Natural killer cell treated with Interleukin-12 subunit alpha and Interleukin-12 subunit beta and Interleukin-15 and Interleukin-18, amount 100 ng/mL, for 72 hours (primary cell): ENCODE measurements at places on chromosomes 1 and 21.

- H3K27me3 ChIP-seq, result no peaks in the 10 kb centered on the region
- peaks cover 31% of the 10 kb centered on the region for H3K4me1 ChIP-seq
- no peak for DNase-seq
- H3K36me3 ChIP-seq, result peaks cover 4% of the 10 kb centered on the region
These were observed 68.5 kb downstream of the FOXJ3 start for GRCh38 chr1:42266253-42267135.

GRCh38 chr1:210448297-210448892, 119.7 kb downstream of the HHAT start:
- H3K27ac ChIP-seq, result no peak overlapping the region
- no peaks in the 10 kb centered on the region for H3K4me1 ChIP-seq
- H3K4me3 ChIP-seq, result no peak overlapping the region
- H3K27me3 ChIP-seq, result peaks cover 6% of the 10 kb centered on the region
- DNase-seq, result no peak
- H3K36me3 ChIP-seq, result no peaks in the 10 kb centered on the region

DNA sequence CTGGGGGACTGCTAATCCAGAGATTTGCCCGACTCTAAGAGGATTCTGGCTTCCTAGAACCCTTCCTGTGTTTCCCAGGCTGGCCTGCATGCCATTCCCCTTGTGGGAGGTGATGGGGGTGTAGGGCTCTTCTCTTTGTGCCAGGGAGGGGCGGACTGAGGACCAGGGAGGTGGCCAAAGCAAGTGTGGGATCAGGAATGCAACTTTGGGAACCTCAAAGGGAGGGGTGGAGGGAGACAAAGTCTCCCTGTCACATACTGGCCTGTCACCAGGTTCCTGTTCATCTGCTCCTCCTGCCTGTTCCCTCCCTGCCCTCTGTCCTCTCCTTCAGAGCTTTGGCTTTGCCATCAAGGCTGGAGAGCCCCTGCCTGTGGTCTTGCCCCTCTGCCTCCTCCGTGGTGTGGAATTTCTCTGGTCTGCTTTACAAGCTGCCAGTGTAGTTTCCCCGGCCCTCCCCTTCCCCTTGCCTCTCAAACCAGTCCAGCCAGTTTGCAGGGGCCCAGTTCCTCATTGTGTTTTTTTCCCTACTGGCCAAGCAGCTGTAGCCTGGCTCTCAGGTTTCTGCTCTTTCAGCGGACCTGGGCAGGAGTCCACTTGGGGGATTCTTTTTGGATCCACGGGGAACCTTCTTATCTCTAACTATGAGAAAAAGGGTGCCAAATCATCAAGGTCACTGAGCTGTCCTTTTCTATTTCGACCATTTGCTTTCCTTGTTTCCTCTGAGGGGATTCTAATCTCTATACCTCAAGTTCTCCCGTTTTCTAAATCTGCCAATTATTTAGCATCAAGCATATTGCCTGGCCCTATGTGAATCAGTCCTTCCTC, 1.8 kb downstream of the CGN start:
- DNase-seq, result no peak
- H3K4me1 ChIP-seq, result peaks cover 12% of the 10 kb centered on the region
- peak overlapping the region; percentile 16 for H3K4me3 ChIP-seq

DNA sequence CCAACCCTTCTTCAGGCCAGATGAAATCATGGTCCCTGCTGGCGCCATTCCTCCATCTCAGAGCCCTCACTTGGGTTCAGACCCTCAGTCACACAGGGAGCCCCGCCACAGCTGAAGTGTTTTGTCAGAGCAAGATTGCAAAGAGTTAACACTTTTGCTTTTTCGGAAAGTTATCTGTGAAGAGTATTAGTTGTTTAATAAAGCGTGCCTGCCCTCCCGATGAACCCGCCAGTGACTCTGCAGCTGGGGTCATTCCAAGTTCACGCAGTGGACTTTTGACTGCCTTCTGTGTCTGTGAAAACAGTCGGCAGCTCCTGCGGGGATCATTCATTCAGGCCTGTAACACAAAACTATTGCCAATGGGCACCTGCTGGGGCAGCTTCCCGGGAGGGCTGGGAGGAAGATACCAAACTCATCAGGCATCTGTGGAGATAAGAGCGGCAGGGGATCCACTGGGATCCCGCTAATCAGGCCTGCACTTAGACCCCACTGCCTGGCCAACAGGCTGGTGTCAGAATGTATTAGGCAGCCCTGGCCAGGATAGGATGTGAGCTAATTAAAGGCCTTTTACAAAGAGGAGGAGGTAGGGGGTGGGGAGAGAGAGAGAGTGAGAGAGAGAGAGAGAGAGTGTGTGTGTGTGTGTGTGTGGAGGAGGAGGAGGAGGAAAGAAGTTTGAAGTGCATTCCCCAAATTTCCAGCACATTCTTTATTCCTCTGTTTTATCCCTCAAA, 184.5 kb downstream of the DHRS3 start:
- peak overlapping the region; percentile 96 for H3K4me3 ChIP-seq
- H3K4me1 ChIP-seq, result peaks cover 66% of the 10 kb centered on the region
- no peak for DNase-seq
- H3K27me3 ChIP-seq, result no peaks in the 10 kb centered on the region
- H3K36me3 ChIP-seq, result peaks cover 4% of the 10 kb centered on the region

GRCh38 chr1:59504276-59504675, 207.4 kb downstream of the FGGY start:
- no peak overlapping the region for H3K4me3 ChIP-seq
- peaks cover 4% of the 10 kb centered on the region for H3K27me3 ChIP-seq
- DNase-seq, result no peak
- no peaks in the 10 kb centered on the region for H3K4me1 ChIP-seq
- no peaks in the 10 kb centered on the region for H3K36me3 ChIP-seq

DNA sequence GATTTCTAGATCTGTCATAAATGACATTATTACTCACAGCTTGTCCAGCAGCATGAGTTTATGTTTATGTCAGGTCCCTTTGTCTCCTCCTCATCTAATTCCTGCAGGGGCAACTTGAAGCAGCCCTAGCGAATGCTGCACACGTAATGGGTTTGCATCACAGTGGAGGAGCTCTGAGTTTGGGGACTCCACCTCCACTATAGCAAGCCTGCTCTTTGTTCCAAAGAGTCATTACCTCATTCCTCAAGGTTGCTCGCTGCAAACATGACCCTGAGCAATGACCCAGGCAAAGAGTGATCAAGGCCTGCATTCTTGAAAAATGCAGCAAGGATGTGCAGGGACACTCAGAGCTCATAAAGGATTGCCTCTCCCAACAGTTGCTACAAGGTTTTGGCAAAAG, 261.9 kb downstream of the HHIPL2 start:
- peaks cover 13% of the 10 kb centered on the region for H3K27me3 ChIP-seq
- no peaks in the 10 kb centered on the region for H3K36me3 ChIP-seq
- no peak for DNase-seq
- H3K4me3 ChIP-seq, result no peak overlapping the region
- no peak overlapping the region for H3K27ac ChIP-seq

- H3K4me3 ChIP-seq, result peak overlapping the region; percentile 78
- peak overlapping the region; percentile 92 for H3K27ac ChIP-seq
- peak; percentile 68 for DNase-seq
These were observed 21.0 kb upstream of the RAP1A start for GRCh38 chr1:111598544-111598943.

- no peak overlapping the region for H3K27ac ChIP-seq
- no peak overlapping the region for H3K4me3 ChIP-seq
- no peak for DNase-seq
- no peaks in the 10 kb centered on the region for H3K4me1 ChIP-seq
- no peaks in the 10 kb centered on the region for H3K27me3 ChIP-seq
These were observed 21.1 kb downstream of the WDR47 start for GRCh38 chr1:109020693-109021257.

- H3K27me3 ChIP-seq, result peaks cover 40% of the 10 kb centered on the region
- no peak overlapping the region for H3K27ac ChIP-seq
- no peak for DNase-seq
- no peaks in the 10 kb centered on the region for H3K36me3 ChIP-seq
These were observed 6.9 kb downstream of the SERTAD4 start for GRCh38 chr1:210239349-210240111.

- H3K27me3 ChIP-seq, result no peaks in the 10 kb centered on the region
- peaks cover 17% of the 10 kb centered on the region for H3K4me1 ChIP-seq
- H3K36me3 ChIP-seq, result no peaks in the 10 kb centered on the region
- no peak overlapping the region for H3K4me3 ChIP-seq
- H3K27ac ChIP-seq, result peak overlapping the region; percentile 42
These were observed 103.2 kb downstream of the HLCS start for GRCh38 chr21:36863260-36863659.

- no peak overlapping the region for H3K4me3 ChIP-seq
- H3K4me1 ChIP-seq, result peaks cover 6% of the 10 kb centered on the region
- no peaks in the 10 kb centered on the region for H3K36me3 ChIP-seq
- H3K27me3 ChIP-seq, result no peaks in the 10 kb centered on the region
These were observed 168.0 kb downstream of the PPP1R12B start for GRCh38 chr1:202516434-202516877.

GRCh38 chr1:109509176-109510134, at the start of gene AMIGO1:
Gene AMIGO1 (minus strand): TSS chr1:109509727. CDS start chr1:109508912, 815 bp downstream.
- no peaks in the 10 kb centered on the region for H3K36me3 ChIP-seq
- peak within 1 kb of the TSS; percentile 86 for H3K4me3 ChIP-seq
- no peak within 1 kb of the TSS for H3K27ac ChIP-seq
- no peaks in the 10 kb centered on the region for H3K27me3 ChIP-seq
- peaks cover 34% of the 10 kb centered on the region for H3K4me1 ChIP-seq

DNA sequence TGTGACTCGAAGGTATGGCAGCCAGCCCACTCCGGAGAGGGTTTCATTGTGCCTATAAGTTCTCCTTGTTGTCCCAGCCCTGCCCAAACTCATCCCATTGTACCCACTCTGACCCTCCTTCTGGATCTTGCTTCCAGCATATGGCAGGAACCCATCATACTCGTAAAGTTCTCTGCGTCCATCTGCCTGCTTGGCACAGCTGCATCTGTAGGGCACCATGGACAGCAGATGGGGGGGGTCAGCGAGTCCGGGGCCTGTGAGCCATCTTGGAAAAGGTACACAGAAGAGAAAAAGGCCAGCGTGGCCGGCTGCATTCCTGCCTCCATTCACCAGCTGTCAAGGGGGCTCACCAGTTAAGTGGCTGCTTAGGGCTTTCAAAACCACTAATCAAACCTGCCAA, 94.9 kb upstream of the IGSF21 start:
- DNase-seq, result no peak
- no peak overlapping the region for H3K27ac ChIP-seq
- no peaks in the 10 kb centered on the region for H3K36me3 ChIP-seq

DNA sequence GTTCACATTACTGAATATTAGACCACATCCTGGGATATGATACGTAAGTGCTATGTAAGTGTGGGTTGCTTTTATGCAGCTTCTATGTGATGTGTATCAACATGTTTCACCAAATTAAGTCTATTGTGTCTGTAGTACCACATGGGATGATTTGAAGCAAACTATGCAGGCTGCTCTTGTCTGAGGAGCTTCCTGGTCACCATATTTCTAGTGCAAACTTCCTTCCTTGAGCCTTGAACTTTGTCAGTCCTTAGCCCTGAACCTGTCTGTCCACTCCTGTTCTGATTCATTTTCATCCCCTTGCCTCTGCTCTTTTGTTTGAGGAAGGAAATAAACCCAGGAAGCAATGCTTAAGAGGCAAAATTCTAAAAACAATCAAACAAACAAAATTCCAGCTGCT, 117.5 kb upstream of the VANGL1 start:
- H3K4me1 ChIP-seq, result no peaks in the 10 kb centered on the region
- no peak overlapping the region for H3K27ac ChIP-seq
- H3K36me3 ChIP-seq, result no peaks in the 10 kb centered on the region
- DNase-seq, result no peak
- peaks cover 12% of the 10 kb centered on the region for H3K27me3 ChIP-seq

DNA sequence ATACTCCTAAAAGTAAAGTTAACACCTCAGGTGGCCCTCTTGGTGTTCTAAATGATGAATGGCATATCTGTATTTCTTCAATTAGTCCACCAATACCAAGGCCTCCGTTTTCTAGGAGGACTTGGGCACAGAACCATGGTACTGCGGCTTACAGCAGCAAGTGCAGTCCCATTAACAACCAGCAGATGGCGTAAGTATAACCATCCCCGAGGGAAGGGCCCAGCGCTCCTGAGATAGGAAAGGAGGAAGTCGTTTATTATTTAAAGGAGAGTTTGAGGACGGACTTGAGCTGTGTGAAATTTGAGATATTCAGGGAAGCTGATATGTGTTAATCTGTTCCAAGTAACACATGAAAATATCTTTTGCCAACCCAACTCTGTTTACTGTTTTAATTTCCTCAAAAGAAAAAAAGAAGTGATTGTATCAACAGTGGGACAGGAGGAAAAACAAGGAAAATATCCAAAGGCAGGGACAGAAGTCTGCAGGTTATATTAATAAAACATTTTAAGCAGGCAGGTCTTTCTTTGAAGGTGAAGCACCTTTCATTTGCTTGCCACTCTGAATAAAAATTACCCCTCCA, 37.7 kb upstream of the KCNJ15 start:
- no peak overlapping the region for H3K4me3 ChIP-seq
- no peak for DNase-seq
- peaks cover 4% of the 10 kb centered on the region for H3K4me1 ChIP-seq
- H3K36me3 ChIP-seq, result peaks cover 6% of the 10 kb centered on the region

DNA sequence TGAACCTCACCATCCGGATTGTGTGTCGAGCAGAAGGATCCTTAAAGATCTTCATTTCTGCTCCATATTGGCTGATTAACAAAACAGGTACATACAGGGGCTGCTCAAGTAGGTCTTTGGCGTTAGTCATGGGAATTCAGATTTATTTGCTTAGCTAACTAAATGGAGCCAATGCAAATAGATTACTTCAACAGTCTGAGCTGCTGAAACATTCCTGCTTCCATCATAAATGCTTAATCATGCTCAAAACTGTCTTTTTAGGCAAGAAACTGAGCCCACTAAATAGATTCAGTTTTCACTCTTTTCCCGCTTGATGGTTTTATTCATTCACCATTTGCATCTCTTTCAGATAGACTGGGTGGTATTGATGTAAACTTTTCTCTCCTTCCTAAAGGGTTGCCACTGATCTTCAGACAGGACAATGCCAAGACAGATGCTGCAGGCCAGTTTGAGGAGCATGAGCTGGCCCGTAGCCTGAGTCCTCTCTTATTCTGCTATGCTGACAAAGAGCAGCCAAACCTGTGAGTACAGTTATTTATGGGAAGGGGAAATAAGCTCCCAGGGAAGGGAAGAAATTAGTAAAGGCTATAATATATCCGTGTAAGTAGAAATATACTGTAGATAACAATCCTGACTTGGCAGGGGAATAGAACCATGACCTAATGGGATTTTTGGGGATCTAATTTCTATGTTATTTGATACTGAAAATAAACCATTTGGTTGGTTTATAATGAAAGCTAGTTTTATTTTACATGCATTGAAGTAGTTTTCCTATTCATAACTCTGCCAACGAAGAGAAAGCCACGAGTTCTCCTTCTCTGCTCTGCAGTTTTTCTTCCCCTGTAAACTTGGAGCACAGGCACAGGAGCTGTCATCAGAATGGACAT, 126.4 kb downstream of the VPS13D start:
- no peaks in the 10 kb centered on the region for H3K4me1 ChIP-seq
- H3K36me3 ChIP-seq, result peaks cover 18% of the 10 kb centered on the region
- DNase-seq, result no peak
- no peaks in the 10 kb centered on the region for H3K27me3 ChIP-seq
- no peak overlapping the region for H3K27ac ChIP-seq
- no peak overlapping the region for H3K4me3 ChIP-seq

GRCh38 chr1:191901651-191902050, 256.6 kb upstream of the RGS18 start:
- no peaks in the 10 kb centered on the region for H3K4me1 ChIP-seq
- H3K27ac ChIP-seq, result no peak overlapping the region
- H3K36me3 ChIP-seq, result no peaks in the 10 kb centered on the region
- no peak for DNase-seq

- H3K4me3 ChIP-seq, result peak overlapping the region; percentile 87
- peaks cover 77% of the 10 kb centered on the region for H3K4me1 ChIP-seq
- peak overlapping the region; percentile 95 for H3K27ac ChIP-seq
These were observed 25.1 kb upstream of the RUNX3 start for GRCh38 chr1:24955161-24955560.
